Placental pericyte (primary cell): ENCODE measurements at places on chromosomes 16 and 17. TPM values are rescaled to one million over a fixed set of nuclear protein-coding genes. Genes with fewer than 3 reads are reported as not detected.

ZNF207 gene
- total RNA-seq, result 145 and 196 TPM in 2 replicates

TMEM98 gene
- total RNA-seq, result 98.1 and 196 TPM in 2 replicates

PPP1R27 gene
- total RNA-seq, result not detected in 2 replicates

BPTF gene
- 47.7 and 61.4 TPM in 2 replicates for total RNA-seq

SLC38A8 gene
- not detected in 2 replicates for total RNA-seq

MT1B gene
- not detected in 2 replicates for total RNA-seq

CES3 gene
- total RNA-seq, result 0.22 TPM in 1 of 2 replicates, not detected in the other

TPSAB1 gene
- total RNA-seq, result not detected in 2 replicates
